Forelimb muscle (tissue), 1 donor: ENCODE measurements at places on chromosomes 13 and 19.

DNA sequence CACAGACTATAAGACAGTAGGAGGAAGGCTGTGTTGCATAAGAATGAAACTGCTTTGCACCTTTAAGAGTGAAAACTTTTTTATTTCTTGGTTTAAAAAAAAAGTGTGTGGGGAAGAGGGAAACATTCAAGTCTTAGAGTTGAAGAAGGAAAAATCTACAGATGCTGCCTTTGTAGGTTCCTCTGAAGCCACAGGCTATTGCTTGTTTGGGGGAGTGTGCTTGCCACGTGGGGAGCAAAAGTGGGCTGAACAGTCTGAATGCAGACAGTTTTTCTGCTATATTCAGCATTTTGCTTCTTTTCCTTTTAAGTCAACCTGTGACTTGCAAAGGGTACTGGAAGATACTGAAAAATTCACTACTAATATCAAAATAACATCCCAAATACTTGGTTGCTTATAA is 36.9 kb downstream of the EFNB2 start:
- no peak for DNase-seq

- no peak for DNase-seq
Observed at GRCh38 chr13:26601669-26602068, 44.2 kb downstream of the WASF3 start.

DNA sequence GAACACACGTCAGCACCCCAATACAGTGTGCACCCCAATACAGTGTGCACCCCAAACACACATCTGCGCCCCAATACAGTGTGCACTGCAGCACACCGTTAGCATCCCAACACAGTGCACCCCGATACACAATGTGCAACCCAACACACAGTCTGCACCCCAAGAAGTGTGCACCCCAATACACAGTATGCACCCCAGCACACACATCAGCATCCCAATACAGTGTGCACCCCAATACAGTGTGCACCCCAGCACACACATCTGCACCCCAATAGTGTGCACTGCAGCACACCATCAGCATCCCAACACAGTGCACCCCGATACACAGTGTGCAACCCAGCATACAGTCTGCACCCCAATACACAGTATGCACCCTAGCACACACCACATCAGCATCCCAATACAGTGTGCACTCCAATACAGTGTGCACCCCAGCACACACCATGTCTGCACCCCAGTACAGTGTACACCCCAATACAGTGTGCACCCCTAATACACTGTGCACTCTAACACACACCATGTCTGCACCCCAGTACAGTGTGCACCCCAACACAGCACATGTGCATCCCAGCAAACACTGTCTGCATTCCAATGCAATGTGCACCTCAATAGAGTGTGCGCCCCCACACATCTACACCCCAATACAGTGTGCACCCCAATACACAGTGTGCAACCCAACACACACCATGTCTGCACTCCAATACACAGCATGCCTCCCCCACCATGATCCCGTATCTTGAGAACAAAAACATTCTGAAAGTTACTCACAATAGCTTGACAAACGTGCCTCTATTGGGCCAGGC is 855 bp upstream of the CARS2 start:
- DNase-seq = no peak

GRCh38 chr13:75055296-75055695 is 426.7 kb downstream of the TBC1D4 start:
- no peak for DNase-seq

GRCh38 chr19:50172726-50173125 is 9.6 kb upstream of the IZUMO2 start:
- no peak for DNase-seq

DNA sequence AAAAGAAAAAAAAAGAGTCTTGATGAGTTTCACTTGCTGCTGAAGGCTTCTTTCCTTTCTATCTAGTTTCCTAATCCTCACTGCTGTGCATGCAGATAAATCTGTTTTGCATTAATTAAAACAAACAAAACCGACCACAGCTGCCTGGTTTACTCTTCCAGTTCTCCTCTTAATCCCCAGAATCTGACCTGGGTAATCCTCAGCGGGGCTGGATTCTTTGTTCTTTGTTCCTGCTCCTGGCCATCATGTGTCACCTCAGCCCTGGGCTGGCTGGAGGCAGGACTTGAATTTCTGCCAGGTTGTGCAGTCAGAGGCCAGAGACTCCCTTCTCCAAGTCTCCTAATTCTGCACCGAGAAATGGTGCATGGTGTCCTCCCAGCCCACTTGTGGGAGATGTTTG is 52.2 kb upstream of the CYP4F8 start:
- DNase-seq = no peak

DNA sequence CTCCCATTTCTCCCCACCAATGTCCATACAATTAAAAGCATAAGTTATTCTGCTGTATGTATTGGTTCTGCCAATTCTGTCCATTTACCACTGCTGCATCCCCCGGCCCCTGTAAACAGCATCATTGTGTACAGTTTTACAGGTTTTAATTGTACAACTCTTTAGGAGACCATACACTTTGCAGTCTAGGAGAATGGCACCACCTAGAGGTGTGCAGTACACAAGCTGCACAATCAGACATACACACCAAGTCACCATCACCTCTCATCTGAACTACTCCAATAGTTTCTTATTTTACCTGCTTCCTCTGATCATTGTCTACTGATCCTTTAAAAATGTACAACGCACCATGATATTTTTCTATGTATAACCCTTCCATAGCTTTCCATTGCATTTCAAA is 855.9 kb upstream of the KLHL1 start:
- no peak for DNase-seq

DNA sequence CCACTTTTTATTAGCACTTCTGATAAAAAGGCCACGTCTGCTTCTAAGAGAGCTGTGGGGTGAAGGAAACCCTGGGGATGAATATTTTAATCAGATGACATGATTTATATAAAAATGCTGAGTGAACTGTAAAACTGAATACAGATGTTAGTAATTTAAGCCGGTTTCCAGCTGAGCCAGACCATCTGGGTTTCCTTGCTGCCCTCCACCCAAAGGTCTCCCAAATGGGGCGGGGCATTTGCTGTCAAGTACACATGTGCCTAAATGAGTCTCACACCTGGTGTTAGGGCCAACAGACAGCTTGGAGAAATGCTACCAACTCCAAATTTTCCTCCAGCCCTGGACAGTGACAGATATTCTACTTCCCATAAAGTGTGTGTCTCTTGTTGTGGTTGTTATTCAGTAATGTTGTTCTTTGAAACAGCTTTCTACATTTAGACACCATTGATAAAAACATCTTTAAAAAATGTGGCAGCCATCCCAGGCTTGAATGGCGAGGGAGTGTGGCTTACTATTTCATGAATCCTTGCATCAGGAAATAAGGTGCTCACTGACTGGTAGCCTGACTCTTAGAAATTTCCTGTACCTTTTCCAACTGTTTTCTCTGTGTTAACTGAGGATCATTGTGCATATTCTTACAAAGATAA is 350.4 kb downstream of the MTUS2 start:
- peak; percentile 16 for DNase-seq

DNA sequence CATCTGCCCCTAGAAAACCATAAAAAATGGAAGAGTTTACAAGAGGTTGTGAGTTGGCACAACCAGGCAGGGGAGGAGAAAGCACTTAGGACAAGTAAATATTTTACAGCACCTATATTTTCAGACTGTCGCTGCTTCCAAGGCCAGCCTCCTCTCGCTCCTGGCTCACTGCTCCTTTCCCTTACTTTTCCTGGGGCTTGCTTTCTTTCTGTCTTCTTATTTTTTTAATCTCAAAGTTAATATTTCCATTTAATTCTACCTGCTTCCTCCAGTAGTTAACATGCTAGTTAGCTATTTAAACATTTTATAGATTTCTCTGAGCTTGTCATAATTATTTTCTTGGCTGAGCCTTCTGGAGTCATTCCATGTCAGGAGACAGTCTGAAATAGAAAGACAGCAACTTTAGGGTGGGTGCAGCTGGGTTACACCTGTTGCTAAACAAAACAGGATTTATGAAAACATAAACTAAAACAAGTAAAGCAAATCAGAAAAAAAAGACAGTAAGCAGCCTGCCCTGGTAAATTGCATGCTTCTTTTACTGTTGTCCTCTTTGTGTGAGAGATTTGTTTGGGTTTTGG is 330.1 kb downstream of the DLEU7 start:
- DNase-seq = no peak

DNA sequence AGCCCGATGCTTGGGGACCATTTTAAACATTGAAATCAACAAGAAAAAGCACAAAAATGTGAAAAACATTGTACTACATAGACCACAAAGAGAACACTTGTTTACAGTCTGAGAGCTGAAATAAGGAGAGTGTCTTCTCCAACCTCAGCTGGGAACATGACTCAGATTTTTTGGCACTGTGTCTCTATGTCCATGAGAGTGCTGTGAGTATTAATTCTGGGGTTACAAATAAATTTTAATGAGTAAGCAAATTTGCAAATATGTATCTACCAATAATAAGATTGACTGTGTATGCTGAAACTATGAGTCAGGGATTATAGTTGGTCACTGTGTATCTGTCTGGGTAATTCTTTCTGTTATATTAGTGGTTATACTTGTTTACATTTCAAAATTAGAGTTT is 174.0 kb downstream of the DCT start:
- DNase-seq = no peak

DNA sequence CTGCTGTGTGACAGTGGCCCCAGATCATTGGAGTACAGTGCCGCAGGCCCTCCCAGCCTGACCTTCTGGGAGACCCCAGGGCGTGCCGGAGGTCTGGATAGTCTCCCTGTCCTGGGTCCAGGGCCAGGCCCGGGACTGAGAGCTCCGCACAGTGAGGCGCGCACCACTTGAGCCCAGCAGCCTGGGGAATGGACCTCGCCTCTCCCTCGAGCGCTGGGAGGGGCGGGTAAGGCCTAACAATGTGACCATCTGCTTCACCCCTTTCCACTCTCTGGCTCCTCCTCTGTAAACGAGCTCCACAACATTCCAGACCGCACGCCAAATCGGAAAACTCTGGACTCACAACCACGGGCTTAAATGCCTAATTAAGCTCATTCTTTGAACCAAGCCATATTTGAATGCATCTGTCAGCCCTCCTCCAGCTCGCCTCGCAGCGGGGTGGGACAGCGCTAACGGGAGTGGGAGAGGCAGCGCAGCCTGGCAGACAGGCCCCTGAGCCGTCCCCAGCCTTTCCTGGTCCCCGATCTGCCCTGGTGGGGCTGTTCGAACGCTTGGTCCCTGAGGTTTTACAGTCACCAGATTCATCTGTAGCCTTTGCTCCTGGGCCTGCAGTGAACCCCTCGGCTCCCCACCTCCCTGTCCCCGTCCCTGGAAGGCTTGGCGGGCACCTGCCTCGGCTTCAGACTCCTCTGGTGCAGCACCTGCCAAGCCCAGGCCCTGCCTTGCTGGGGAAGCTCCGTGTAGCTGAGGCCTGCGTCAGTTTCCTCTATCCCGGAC is 120.7 kb upstream of the VSTM2B start:
- no peak for DNase-seq

- peak; percentile 13 for DNase-seq
Observed at GRCh38 chr19:5340637-5341447, at the start of gene PTPRS. PTPRS (minus strand) TSS chr19:5340812; CDS start chr19:5286140, 54,672 bp downstream.

DNA sequence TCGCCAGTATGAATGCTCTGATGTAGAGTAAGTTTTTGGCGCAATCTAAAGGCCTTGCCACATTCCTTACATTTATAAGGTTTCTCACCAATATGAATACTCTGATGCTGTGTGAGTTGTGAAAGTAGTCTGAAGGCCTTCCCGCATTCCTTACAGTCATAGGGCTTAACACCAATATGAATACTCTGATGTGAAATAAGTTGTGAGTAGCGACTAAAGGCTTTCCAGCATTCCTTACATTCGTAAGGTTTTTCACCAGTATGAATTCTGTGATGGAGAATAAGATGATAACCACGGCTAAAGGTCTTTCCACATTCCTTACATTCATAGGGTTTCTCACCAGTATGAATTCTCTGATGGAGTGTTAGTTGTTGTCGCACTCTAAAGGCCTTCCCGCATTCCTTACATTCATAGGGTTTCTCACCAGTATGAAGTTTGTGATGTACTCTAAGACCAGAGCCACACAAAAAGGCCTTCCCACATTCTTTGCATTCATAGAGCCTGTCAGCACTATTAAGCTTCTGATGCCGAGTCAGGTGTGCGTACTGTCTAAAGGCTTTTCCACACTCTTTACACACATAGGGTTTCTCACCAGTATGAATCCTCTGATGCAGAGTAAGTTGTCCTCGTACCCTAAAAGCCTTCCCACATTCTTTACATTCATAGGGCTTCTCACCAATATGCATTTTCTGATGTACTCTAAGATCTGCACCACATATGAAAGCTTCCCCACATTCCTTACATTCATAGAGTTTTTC is 14.1 kb upstream of the ZFP14 start:
- no peak for DNase-seq

DNA sequence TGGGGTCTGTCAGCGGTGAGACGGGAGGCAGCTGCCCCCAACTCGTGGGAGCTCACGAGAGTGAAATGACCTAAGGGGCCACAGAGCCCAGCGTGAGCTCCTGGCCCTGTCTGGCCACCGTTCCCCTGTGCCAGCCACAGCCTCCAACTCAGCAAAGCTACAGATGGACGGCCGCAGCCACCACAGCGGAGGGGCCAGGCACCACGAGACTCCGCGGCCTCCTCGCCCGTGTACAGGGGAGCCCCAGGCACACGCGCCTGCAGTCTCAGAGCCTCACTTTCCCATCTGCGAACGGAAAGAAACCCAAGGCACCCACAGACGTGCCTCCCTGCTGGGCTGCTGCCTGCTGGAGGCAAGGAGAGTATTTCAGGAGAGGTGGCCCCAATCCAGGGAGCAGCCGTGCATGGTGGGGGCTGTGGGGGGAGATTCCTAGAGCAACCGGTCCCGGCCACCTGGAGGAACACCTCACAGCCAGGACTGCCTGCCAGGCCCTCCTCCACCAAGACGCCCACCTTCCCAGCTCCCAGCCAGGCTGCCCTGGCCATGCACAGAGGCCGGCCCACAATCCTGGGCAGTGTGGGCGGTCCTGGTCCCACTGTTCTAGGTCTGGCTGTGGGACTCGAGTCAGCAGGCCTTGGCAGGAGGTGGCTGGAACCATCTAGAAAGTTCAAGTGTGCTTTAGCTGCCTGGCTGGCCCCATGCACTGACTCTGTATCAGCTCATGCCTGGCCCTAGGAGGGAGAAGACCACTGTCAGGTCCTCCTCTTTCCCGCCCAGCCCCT is 1.9 kb downstream of the MKNK2 start:
- DNase-seq = no peak

DNA sequence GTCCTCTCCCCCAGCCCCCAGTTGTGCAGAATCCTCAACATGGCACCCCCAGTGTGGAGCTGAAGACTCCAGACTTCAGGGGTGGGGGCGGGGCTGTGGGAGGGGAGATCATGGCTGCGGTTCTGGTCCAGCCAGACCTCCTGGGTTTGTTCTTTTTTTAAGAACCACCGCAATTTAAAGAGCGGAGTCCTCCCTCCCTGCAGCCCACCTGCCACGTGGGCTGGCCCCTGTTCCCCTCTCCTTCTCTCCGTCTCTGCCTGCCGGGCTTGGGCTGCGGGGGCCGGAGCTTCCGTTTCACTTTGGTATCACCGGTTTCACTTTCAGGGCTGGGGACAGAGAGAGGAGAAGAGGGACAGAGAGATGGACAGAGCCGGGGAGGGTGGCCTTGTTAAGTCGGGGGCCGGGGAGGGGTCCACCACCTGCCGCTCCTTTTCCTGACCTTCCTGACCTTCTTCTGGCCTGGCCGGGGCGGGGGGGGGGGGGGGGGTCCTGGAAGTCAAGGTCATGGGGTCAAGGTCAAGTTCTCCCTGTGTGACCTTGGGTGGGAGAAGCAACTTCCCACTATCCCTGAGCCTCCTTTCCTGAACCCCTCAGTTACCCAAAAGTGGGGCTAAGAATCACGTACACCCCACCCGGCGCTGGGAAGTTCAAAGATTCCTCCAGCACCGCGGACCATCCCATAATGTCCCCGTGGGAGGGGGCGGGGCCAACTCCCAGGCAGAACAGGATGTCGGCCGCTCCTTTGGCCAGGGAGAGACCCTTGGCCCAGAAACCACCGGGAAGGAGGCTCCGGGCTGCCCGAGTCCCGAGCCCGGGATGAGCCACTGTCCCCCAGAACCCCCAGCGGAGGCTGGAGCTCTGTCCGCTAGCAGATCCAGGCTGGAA is 11.3 kb upstream of the ZBTB7A start:
- no peak for DNase-seq
